ENCODE measurements at places on chromosomes 3 and 15. TPM values are rescaled to one million over a fixed set of nuclear protein-coding genes. Genes with fewer than 3 reads are reported as not detected.

- DNase-seq: peak; percentile 81
Observed at GRCh38 chr15:63121382-63122001, at the start of gene LACTB. TSS of gene LACTB (plus strand) at chr15:63121861. CDS start at chr15:63121872, 11 bp downstream.

ANKRD63 gene
- polyA plus RNA-seq: 0.08 TPM

CELF6 gene
- polyA plus RNA-seq: not detected

- DNase-seq: no peak
Observed at GRCh38 chr15:83289160-83289559, 4.7 kb upstream of the BNC1 start.

- peak; percentile 72 for DNase-seq
Observed at GRCh38 chr15:78909791-78910228, 35.0 kb downstream of the CTSH start.

- peak; percentile 70 for DNase-seq
Observed at GRCh38 chr3:185659942-185660921, 74.1 kb downstream of the SENP2 start.

DNA sequence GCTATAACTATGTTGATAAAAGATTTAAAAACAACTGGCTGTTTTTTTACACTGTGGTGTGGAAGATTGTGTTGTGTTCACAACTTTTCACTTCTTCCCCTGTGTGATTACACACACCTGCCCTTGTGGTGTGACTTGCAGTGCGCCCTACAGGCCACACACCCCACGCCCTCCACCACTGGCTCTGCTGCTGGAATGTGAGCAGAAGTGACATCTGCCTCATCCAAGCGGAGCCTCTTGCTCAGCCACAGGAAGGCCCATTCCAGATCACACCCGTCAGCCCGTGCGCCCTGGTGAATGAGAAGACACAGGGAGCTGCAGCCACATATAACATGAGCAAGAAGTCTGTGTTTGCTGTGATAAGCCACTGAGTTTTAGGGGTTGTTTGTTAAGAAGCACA is 7.0 kb downstream of the CCR2 start:
- DNase-seq: no peak

CADPS gene
- not detected for polyA plus RNA-seq

DNA sequence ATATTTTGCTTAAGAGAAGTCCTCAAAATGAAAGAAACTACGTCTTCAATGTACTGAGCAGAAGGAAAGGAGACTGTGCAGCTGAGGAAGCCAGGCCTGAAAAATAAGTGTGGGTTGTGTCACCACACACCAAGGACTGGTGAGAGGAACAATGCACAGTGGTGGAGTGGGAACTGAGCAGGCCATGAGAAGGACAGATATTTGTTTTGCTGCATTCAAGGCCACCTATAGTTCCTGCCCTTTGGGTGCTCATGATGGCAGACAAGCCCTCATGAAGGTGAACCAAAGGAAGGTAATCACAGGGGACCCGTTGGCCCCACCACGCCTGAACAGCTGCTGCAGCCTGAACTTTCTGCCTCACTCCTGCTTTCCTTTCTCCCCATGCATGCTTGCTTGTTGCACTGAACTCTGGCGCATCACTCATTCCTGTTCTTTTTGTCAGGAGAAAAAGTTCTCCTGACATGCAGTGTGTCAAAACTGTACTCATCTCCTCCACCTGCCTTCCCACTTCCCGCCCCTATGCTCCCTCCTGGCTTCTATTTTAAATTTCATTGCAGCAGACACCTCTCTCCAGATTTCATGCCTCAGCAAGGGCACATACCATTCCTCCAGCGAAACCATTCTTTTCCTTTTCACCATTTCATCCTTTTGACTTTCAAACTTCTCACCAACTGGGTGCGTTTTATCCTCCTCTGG is 2.2 kb upstream of the RNF7 start:
- DNase-seq: no peak

ITGB5 gene
- polyA plus RNA-seq: 174 TPM

GRCh38 chr3:52246728-52247408 is 1.3 kb downstream of the PPM1M start:
- DNase-seq: no peak

SSUH2 gene
- 0.35 TPM for polyA plus RNA-seq

DNA sequence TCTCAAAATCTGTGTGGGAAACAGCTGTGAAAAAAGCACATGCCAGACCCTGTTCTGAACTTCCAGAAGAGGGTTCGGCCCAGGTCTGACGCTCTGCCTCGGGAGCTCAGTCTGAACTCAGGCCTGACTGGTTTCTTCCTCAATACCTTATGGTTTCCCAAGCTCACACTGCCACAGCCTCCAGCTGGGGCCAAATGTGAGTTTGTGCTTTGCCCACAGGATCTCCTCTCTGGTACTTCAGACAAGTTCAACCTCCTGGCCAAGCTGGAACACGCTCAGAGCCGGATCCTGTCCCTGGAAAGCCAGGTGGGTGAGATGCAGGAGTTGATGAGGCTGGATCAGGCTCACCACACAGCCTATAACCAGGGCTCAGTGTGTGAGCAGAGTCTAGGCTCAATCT is 33.8 kb downstream of the CYP11A1 start:
- no peak for DNase-seq

SH2D7 gene
- polyA plus RNA-seq: not detected

NR1I2 gene
- not detected for polyA plus RNA-seq

SYNPR gene
- not detected for polyA plus RNA-seq

DNA sequence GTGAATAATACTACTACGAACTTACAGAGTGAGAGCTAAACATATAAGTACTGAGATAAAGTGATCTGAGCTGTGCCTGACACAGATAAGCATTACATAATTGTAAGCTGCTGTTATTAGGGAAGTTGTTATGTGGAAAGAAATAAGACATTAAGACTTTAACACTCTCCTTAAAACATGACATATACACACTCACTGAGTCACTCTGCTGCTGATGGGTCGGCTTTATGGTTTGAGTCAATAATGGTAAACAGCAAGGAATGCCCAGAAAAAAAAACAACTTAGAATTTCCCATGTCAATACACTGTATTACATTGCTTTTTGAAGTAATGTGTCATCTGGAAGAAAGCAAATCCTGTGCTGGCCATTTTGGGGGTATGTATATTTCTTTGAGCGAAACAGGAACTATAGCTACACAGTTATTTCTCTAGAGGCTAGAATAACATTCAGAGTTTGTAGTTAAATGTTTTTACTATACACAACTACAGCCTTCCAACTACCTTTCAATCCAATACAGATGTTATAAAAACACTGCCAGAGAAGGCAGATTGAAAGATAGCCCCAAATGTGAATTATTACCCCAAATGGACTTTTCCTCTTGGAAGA is 22.8 kb upstream of the SPRED1 start:
- no peak for DNase-seq

DNA sequence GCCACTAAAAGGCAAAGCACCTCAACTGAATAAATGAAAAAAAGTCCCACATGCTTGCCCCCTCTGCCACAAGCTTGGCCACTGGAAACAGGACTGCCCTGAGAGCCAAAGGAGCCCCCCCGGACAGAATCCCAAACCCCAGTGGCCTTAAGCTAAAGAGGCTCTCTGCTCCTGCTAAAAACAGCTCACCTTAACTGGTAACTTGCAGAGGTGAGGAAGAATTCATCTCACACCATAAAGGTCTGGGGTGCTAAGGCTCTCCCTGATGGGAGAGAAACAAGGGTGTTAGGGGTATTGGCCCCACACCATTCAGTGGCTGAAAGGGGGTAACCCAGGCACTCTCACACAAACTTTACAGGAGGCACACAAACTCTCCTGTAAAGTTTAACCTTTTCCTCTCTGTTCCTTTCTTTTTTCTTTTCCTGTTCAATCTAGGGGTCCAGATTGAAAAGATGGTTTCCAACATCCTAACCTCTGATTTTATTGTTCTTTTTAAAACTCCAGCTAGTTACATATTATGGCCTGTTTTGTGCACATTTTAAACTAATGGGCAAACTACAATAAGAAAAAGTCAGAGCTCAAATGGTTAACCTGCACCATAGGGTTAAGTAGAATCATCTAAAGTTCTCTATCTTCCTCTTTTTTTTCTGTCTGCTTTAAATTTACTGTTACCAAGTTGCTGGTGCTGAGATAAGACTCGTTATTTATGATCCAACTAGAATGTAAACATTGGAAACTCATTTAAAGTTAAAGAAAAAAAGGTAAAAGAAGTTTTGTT is 19.9 kb downstream of the TRANK1 start:
- DNase-seq: no peak

FAM107A gene
- not detected for polyA plus RNA-seq

GRCh38 chr15:74382004-74382816 is 14.8 kb upstream of the CYP11A1 start:
- peak; percentile 62 for DNase-seq
